ENCODE measurements at places on chromosomes 7 and 10.

- no peak for DNase-seq
Measured at GRCh38 chr10:79184657-79185056, 115.9 kb downstream of the ZMIZ1 start.

DNA sequence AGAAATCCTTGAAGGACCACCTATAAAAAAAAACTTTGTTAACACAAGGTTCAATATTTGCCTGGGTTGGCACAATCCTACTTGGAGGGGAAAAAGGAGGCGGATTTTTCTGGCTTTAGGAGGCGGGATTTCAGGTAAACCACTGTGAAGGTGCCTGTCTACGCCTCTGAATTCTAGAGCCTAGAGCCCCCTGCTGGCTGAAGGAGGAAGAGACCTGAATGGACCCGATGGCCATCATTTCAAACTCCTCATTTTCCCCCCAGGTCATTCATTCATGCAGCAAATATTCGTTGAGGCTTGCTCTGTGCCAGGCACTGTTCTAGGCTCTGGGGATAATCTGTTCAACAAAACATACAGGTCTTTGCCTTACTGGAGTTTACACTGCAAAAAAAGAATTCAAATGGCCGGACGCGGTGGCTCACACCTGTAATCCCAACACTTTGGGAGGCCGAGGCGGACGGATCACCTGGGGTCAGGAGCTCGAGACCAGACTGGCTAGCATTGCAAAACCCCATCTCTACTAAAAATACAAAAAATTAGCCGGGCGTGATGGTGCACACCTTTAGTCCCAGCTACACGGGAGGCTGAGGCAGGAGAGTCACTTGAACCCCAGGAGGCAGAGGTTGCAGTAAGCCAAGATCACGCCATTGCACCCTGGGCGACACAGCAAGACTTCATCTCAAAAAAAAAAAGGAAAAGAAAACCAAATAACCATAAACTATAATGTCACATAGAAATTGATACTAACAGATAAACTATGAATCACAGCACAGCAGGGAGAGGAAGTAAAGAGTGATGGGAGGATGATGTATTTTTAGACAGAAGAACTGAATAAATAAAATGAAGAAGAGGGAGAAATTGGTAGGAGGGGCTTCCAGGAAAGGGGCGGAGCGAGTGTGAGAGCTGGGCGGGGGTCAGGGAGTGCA lies 90.1 kb upstream of the NFE2L3 start:
- no peak for DNase-seq

DNA sequence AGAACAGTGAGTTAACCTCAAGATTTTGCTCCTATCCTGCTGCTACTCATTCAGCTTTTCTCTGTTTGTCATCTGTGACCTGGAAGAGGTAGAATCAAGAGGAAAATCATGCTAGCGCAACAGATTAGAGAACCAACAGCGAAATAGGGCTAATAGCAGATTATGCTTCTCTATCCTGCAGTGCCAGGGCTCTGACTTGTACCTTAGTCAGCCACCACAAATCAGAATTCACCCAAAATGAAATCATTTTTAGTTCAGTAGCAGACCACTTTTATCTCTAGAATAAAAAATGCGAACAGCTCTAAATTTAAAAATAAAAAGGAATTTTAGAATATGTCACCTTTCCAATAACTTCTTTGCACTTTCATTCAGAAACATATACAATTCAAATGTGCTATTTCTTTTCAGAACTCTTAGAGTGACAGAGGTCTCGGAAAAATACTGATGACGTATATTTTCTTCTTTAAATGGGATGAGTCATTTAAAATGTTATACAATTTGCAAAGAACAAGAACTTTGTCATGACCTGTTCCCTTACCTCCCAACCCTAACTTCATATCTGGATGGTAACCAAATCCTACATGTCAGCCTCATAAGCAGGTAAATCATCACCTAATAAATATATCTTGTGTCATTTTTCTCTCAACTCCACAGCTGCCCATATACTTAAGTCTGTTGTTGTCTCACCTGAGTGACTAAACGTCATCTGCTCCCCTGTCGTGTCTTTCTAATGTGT lies 896.4 kb downstream of the PCDH15 start:
- no peak for DNase-seq

DNA sequence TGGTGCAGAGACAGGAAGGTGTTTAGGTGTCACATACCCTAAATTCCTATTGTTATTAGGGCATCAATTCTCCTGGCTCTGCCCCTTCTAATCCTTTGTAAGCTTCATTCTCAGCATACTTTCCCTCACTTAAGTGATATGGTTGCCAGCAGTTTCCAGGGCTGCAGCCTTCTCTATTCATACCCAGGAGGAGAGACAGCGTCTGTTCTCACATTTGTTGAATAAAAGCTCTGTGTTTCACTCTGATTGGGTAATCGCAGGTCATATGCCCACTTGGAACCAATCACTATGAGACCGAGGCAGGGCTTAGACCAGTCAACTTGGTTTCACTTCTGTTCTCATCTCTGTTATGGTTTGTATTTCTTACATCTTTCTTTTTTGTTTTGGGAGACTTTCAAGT lies 109.6 kb upstream of the MTPN start:
- peak; percentile 90 for DNase-seq

GRCh38 chr10:92572362-92573090 lies 1.4 kb downstream of the IDE start:
- no peak for DNase-seq

DNA sequence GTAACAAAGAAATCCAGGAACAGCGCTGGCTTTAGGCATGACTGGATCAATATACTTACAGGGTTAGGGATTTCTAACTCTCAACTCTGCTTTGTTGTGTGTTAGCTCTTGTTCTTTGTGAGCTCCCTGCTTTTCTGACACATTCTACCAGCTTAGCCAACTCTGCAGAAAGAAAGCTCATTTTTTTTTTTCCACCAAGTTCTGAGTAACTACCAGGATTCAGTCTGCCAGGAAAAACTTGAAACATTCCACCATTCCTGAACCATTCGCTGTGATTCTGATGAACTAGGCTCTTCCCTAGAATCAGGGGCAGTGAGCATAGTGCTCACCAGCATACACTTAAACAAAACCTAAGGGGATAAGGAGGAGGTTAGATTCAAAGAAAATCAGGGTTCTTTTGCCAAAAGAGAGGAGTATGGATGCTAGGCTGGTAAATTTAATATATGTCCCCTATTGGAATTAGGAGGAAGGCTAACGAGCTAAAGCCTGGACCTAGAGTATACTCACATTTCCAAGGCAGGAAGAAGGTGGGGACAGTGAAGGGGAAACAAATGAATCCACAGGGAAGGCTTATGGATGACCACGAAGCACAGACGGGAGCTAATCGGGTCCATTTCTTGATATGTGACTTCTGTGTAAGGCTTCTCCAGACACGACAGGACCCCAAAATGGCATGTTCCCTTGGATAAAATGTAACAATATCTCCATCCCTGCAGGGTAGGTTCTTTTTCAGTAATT lies 183.4 kb downstream of the PRKG1 start:
- no peak for DNase-seq

DNA sequence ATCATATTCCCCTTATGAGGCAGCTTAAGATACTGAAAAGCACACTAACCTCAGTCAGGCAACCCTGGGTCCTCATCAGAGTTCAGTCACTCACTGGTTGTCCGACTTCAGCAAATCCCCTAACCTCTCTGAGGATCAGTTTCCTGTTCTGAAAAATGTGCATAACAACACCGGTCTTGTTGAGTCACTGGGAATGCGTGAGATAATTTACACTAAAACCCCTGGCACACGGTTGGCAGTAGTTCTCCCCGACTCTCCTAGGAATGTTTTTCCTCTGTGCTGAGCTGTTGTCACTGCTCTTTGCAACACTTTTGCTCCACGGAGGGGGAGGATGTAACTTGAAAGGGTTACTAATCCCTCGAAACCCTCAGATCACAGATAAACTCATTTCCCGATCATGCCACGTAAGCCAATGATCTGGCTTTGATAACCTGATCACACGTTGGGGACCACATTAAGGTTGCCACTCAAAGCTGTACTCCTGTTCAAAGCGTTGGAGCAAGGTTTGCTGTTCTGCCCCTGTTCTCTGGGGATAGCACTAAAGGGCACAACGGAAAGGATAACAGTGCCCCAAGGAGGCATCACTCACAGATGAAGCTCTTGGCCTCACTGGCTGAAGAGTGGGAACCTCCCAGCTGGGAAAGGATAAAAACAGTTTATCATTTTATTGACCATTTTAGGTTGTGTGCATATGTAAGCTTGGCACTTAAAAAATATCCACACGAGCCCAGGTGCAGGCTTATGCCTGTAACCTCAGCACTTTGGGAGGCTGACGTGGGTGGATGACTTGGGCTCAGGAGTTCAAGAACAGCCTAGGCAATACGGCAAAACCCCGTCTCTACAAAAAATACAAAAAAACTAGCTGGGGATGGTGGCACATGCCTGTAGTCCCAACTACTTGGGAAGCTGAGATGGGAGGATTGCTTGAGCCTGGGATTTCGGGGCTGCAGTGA lies 5.0 kb upstream of the RBM17 start:
- DNase-seq = no peak

GRCh38 chr7:2983586-2983985 lies 60.1 kb downstream of the CARD11 start:
- no peak for DNase-seq

DNA sequence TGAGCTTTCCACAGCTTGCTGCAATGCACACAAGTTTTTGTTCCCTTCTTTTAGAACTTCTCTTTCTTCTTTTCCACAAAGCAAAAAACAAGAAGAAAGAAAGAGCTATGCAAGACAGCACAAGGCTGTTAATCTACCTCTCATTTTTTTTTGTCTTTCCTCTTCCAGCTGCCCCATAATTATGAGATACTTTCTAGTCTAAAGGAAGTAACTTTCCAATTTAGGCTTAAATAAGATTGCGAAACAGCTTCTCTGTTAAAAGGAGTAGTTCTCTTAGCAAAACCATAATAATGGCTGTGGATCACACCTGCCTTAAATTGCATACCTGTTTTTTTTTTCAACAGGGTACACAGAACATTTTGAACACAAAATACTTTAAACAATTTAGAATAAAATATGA lies 56.0 kb downstream of the NDUFB2 start:
- DNase-seq = no peak

DNA sequence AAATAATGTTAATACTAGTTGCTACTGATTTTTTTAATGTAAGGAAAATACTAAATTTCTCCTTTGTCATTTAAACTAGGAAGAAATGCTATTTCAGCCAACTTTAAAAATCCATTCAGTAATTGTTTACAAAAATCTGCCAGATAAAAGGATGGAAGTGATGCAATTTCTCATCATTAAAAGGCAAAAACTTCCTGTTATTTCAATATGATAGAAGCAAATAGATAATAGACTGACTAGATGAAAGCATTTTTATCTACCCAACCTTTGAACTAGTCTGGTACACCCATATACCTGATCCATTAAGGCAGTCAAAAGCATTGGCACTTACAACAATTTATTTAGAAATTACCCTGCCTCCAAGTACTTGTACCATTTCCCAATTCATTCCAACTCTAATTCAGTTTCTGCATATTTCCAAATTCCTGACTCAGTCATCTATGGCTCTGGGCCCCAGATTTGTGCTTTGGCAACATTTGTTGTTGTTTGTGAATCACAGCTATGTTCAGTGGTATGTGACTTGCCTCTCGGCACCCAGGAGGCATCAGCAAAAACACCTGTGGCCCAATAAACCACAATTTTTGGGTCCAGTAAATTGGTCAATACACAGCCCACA lies 482.6 kb upstream of the SEMA3A start:
- DNase-seq = no peak

- no peak for DNase-seq
Measured at GRCh38 chr7:43612128-43612527, 29.2 kb downstream of the STK17A start.

GRCh38 chr7:158646766-158647474 lies 57.7 kb downstream of the NCAPG2 start:
- DNase-seq = no peak

GRCh38 chr10:122243550-122243949 lies 27.5 kb upstream of the BTBD16 start:
- DNase-seq = no peak

- DNase-seq = no peak
Measured at GRCh38 chr10:108631332-108631731, 1292.0 kb downstream of the XPNPEP1 start.

DNA sequence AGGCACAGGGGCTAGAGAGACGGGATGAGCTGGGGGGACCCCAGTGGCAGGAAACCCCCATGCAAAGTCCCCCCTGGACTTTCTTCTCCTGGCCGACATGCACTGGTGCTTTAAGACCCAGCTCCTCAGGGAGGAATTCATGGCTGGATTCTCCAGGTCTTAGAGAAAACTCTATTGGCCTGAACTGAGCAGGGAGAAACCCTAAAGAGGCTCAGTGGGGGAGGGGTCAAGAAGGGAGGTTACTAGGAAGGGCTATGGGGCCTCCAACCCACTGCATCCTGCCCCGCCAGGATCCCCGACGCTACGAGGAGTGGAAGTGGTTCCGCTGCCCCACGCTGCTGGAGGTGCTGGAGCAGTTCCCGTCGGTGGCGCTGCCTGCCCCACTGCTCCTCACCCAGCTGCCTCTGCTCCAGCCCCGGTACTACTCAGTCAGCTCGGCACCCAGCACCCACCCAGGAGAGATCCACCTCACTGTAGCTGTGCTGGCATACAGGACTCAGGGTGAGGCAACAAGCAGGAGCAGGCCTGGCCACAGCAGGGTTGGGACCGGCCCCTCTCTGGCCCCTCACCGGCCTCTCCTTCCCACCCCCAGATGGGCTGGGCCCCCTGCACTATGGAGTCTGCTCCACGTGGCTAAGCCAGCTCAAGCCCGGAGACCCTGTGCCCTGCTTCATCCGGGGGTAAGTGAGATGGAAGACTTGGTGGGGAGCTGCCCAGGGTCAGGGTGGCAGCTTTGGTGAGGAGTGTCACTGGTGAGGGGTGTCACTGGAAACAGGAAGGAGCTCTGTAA lies 13.8 kb downstream of the ATG9B start:
- no peak for DNase-seq

- DNase-seq = no peak
Measured at GRCh38 chr7:30349170-30349569, 64.8 kb downstream of the ZNRF2 start.

- no peak for DNase-seq
Measured at GRCh38 chr7:26857506-26858240, 6.7 kb downstream of the SKAP2 start.

GRCh38 chr10:102538811-102539210 lies 35.0 kb downstream of the SUFU start:
- no peak for DNase-seq

- DNase-seq = peak; percentile 24
Measured at GRCh38 chr7:30893357-30893756, 18.3 kb upstream of the AQP1 start.

DNA sequence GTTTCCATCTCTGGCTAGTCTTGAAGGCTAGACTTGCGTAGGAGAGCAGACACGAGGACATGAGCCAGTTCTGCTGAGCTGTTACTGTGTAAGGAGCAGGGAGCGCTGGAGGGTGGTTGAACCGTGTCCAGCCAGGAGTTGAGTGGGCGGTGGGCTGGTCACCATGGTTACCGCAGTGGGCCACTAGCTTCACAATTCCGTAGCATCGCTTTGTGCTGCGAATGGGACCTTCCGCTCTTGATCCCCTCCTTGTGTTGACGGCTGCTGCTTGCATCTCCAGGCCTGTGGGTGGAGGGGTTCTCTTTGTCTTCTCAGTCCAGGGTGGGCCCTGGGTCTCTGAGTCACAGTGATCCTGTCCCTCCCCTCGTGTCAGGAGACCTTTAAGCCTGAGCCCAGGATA lies 49.4 kb upstream of the OCM start:
- no peak for DNase-seq

GRCh38 chr10:75101416-75102251 lies 9.8 kb upstream of the SAMD8 start:
- no peak for DNase-seq

- no peak for DNase-seq
Measured at GRCh38 chr7:121800916-121801675, 71.9 kb upstream of the PTPRZ1 start.
